Aorta (tissue), 5 donors: ENCODE measurements at places on chromosomes 16 and 17. TPM values are rescaled to one million over a fixed set of nuclear protein-coding genes. Genes with fewer than 3 reads are reported as not detected.

DNA sequence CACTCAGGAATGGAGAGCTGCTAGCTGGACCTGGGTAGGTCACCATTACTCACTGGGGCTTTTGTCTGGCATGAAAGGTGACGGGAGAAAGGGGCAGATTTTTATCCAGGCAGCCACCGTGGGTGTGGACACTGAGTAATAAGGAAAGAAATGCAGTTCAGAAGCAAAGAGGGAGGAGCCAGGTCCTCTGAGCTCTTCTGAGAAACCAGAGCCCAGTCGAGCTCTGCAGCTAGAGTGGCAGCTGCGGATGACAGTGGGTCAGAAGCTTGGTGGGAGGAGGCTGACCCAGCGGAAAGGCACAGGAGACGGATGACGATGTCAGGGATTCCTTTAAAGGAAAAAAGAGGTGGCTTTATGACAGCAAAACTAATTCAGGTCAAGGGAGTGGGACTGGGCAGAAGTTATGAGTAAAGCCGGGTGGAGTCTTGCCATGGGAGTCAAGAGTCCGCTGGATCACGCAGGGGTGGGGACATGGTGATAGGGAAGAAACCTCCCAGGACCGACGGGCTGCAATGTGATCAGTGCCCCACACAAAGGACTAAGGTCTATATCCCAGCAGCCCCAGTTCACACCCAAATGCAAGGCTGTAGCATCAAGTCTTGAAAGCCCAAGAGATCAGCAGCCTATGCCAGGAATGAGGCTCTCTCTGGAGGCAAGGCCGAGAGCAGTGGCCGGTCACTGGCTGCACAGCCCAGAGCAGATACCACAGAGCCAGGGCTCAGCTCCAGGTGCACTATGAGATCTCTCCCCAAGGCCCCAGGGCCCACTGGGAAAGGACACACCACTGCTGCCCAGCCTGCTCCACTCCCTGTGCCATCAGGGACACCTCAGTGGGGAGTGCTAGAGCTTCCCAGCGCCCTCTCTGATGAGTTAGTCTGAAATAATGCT, 6.3 kb upstream of the MNT start:
- DNase-seq: peak; percentile 86

GRCh38 chr16:1182950-1183907, 30.3 kb downstream of the CACNA1H start:
- DNase-seq: peak; percentile 83

GRCh38 chr17:37100231-37100630, 151.5 kb downstream of the AATF start:
- DNase-seq: no peak

PPP1R1B gene
- total RNA-seq: 1.0 TPM

CD300H gene
- total RNA-seq: not detected
